ENCODE measurements at places on chromosomes 1 and 21.

- DNase-seq, result no peak
Measured at GRCh38 chr1:178120088-178120487, 26.2 kb downstream of the RASAL2 start.

- no peak for DNase-seq
Measured at GRCh38 chr21:34952701-34953100, 96.4 kb downstream of the RUNX1 start.

- DNase-seq, result no peak
Measured at GRCh38 chr1:226021801-226022200, 22.7 kb upstream of the SDE2 start.

DNA sequence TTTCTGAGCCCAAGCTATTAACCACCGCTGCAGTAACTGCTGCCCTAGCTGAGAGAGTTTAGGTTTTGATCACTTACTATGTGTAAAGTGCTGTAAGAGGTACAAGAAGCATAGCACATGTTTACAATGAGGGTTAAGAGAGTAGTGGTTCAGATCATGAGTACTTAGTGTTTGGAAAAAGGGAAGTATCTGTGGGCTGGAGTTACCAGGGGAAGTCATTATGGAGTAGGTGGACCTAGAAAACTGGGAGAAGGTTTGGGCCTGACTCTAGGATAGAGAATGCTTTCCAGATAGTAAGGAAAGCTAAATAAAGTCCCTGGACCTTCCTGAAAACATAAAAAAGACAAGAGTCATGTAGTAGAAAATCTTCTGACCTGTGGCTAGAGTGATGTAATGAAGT, 149.6 kb upstream of the PLXNA2 start:
- no peak for DNase-seq

- no peak for DNase-seq
Measured at GRCh38 chr1:155933591-155934096, 569 bp downstream of the KHDC4 start.

- DNase-seq, result no peak
Measured at GRCh38 chr1:72140222-72140621, 142.1 kb downstream of the NEGR1 start.

- DNase-seq, result no peak
Measured at GRCh38 chr1:208215393-208215792, 28.8 kb downstream of the PLXNA2 start.

- DNase-seq, result no peak
Measured at GRCh38 chr1:172476218-172476811, 32.4 kb upstream of the PIGC start.

DNA sequence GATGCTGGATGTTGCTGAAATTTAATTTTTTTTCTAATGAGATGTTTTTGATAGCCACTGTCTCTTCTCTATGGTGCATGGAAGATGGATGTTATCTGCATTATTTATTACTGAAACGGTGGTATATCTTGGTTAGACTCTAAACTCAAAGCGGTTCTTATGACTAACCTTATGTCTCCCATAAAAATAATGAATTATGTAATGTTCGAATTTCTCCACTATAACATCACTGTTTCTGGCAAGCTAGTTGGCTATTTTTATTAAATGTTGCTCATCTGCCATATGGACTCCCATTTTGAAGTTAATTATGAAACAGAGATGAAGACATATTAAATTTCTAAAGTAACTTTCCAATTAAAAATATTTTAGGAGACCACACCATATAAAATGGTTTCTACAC, 808.6 kb upstream of the ADGRL4 start:
- no peak for DNase-seq

DNA sequence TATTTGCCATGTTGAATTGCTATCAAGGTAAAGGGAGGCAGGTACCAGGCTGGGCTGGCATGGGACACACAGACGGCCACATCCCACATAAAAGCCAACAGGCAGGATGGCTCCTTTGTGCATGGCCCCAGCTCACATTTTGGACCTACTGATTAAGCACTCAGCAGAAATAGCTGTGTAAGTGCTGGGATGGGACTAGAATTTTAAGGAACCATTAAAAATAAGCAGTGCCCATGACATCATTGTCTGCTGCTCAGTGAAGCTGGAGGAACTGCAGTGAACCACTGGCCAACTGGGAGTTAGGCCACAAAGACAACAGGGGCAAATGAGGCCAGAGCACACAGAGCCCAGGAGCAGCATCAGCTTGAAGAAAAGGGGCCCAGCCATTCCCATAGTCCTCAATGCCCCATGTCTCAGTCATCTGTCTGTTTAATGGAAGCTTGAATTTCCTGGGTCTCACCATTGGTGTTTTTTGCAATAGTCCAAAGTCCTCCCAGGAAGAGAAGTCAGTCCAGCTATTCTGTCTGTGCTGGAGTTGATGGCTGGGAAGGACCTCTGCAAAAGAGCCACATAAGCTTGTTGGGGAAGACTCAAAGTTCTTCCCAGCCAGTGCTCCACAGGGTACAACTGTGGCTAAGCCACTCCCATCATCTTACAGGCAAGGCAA, 45.3 kb upstream of the TNR start:
- peak; percentile 36 for DNase-seq

DNA sequence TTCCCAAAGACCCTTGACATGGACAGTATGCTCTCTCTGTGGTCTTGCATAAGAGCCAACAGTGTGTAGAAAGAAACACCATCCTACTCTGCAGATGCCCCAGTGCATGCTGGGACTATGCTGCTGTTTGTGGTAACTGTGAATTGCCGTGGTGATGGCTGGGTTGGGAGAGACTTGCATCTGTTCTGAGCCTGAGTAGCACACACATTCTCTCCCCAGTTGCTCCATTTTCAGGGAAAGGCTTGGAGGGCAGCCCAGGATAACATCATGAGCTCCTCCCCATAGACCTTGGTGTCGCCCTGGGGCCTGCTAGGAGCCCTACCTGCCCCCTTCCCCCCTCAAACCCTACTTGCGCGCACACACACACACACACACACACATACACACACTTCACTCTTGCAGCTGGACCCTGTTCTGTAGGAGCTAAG, 120.9 kb upstream of the IPO9 start:
- DNase-seq, result no peak

DNA sequence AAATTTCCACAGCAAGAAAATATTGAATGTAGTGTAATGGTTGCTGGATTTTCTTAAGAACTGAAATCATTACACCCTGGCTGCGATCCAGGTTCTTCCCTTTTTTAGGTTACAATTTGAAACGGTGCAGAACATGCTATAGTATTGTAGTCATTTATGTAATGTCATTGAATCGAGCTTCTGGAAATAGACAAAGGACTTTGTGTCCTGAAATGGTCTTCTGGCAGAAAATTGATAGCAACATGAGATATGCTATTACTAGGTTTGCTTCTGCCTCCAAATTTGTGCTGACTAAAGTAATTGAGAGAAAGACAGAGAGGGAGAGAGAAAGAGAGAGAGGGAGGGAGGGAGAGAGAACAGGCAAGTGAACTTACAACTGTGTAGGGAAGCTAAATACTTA, 146.2 kb upstream of the NFIA start:
- no peak for DNase-seq

DNA sequence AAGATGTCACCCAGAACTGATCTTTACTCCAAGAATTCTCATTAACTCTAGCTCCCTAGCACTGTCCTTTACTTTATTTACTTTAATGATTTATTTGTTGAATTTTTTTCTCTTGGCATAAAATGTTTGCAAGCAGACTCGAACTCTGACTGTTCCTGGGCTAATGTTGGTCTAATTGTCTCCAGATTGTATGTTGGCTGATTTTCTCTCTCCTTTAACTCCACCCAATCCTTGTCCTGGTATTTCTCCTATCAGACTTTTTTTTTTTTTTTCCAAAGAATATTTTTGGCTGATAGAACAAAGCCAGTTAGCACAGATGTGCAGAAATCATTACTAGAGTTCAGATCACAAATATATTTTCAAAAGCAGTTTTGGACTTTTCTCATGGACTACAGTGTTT, 82.6 kb downstream of the ATF6 start:
- DNase-seq, result no peak

DNA sequence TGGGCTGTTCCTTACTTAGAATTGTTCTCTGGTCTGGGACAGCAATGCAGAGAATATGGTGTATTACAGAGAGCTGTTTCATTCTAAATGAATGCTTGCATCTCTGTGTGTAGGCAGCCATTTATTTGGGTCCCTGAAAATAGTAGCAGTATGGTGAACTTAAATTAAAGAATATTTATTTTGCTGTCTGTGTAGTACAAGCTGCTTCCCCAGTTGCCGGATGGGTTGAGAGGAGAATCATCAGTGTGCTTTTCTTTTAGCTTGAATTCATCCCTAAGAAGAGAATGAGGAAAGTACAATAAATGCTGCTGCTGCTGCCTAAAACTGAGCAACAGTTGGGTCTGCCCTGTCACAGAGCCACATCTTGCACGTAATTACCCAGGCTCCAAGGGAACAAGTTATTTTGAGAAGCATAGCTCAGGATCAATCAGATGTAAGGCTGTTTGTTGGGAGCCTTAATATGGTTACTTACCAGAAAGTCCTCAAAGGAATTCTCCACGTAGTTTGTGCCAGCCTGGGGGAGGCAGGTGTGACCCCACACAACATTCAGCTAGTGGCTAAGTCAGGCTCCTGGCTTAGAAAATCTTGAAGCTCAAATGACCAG, 16.6 kb downstream of the ACTN2 start:
- DNase-seq, result no peak

DNA sequence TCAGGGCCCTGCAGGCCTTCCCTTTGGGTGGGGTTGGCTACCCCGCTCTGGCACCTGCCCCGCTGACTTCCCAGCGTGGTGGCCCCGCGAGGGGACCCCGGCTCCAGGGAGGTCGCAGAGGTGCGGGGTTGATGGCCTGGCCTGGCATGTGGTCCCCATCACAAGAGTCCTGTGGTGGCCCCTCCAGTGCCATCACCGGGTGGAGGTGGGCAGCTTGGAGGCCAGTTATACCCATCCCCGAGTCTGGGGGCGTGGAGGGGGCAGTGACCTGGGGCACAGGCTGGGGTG, 26.8 kb downstream of the PRMT2 start:
- DNase-seq, result no peak

DNA sequence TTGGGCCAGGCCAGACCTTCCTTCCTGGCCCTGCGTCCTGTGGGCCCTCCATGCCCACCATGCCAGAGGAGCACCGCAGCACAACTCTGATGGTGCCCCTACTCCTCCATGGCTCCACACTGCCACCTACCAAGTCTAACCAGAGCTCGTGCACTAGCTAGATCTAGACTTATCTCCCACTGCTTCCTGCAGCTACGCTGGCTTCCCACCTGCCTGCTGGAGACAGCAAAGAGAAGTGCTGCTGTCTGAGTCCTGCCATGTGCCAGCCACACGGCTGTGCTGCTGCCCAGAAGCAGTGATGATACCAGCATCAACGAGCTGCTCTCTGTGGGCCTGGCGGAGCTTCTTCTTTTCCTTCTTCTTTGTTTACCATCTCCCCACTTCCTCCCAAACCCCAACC, 4.5 kb downstream of the GUCA2B start:
- DNase-seq, result no peak

- no peak for DNase-seq
Measured at GRCh38 chr21:44802396-44803153, 955 bp upstream of the UBE2G2 start.

DNA sequence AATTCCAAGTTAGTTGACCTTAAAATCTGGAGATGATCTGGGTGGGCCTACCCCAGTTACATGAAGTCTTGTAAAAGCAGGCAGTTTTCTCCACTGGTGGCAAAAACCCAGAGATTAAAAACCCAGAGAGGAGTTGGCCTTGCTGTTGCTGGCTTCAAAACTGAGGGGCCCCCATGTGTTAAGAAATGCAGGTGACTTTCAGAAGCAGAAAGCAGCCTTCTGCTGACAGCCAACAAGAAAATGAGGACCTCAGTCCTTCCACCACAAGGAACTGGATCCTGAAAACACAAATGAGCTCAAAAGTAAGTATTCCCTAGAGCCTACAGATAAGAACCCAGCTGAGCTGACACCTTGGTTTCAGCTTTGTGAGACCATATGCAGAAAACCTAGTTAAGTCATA, 343.7 kb upstream of the ZRANB2 start:
- no peak for DNase-seq

- no peak for DNase-seq
Measured at GRCh38 chr1:248857201-248857600, 1.7 kb downstream of the ZNF692 start.

DNA sequence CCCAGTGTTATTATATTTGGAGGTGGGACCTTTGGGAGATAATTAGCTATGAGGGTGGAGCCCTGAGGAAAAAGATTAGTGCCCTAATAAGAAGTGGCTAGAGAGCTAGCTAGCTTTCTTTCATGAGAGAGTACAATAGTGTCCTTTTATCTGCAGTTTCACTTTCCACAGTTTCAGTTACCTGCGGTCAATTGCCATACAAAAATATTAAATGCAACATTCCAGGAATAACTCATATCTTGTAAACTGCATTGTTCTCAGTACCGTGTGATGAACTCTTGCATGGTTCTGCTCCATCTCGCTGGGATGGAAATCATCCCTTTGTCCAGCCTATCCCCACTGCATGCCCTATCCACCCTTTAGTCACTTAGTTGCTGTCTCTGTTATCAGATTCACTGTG, 201.6 kb downstream of the RWDD3 start:
- no peak for DNase-seq

- no peak for DNase-seq
Measured at GRCh38 chr1:227378871-227379554, 60.7 kb upstream of the CDC42BPA start.

- DNase-seq, result no peak
Measured at GRCh38 chr1:193456811-193457280, 270.4 kb upstream of the B3GALT2 start.

- DNase-seq, result no peak
Measured at GRCh38 chr1:88847643-88848042, 43.7 kb downstream of the GTF2B start.

DNA sequence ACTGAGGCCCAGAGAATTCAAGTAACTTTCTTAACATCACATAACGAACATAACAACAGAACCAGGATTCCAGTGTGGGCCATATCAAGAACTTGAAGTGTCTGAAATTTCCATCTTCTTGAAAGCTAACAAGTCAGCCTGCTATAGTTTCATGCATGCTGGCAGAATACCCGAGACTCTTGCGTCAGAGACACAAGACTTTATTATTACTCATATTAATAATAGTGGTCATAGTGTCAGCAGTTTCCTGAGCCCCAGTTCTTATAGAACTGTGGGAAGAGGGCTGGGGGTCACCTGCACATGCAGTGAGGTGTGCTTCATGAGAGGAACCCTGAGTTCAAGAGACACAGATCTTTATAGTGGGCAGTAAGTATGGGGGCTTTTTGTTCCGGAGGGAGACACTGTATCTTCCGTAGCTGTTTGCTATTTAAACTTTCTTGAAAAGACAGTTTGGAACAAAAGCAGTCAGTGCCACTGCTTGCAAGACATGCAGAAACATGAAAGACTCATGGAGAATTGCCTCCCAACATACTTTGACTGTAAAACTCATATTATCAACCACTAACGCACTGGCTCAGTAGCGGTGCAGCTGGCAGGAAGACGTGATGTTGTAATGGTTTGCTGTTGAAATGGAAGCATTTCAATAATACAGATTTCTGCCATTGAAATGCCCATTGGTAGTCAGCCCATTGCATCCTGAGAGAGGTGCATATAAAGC, 339.2 kb downstream of the ADGRL2 start:
- no peak for DNase-seq

DNA sequence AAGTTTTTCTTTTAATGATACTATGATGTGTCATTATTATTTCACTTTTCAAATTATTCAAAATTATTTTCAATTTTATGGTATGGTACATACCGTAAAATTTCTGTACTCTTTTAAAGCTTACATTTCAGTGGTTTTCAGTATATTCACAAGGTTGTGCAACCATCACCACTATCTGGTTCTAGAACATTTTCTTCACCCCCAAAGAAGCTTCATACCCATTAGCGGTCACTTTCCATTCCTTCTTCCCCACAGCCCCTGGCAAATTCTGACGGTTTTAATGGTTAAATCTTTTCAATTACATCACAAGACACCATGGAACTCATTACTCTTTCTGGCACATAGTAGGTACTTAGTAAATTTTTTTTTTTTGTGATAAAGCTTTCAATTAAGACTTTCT, 22.8 kb upstream of the ATP5PO start:
- DNase-seq, result no peak

Measured in nucleus accumbens (tissue), 56 donors.